ENCODE measurements at places on chromosomes 4 and X.

DNA sequence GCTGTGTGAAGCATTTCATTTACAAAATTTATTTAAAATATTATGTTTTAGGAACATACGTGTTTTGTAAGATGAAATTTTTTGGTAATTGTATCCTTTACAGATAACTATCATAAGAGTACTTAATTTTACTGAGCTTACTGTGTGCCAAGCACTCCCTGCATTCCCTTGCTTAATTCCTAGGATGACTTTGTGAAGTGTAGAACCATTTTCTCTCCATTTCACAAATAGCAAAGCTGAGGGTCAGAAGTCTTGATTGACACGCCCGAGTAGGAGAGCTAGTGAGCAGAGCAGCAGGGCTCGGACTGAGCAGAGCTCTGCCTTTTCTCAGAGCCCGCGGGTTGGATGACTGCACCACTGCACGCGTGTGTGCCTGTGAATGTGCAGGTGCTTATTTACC is 30.6 kb downstream of the PIGG start:
- no peak for DNase-seq

- no peak for DNase-seq
Observed at GRCh38 chr4:154160519-154161301, 330.9 kb downstream of the DCHS2 start.

DNA sequence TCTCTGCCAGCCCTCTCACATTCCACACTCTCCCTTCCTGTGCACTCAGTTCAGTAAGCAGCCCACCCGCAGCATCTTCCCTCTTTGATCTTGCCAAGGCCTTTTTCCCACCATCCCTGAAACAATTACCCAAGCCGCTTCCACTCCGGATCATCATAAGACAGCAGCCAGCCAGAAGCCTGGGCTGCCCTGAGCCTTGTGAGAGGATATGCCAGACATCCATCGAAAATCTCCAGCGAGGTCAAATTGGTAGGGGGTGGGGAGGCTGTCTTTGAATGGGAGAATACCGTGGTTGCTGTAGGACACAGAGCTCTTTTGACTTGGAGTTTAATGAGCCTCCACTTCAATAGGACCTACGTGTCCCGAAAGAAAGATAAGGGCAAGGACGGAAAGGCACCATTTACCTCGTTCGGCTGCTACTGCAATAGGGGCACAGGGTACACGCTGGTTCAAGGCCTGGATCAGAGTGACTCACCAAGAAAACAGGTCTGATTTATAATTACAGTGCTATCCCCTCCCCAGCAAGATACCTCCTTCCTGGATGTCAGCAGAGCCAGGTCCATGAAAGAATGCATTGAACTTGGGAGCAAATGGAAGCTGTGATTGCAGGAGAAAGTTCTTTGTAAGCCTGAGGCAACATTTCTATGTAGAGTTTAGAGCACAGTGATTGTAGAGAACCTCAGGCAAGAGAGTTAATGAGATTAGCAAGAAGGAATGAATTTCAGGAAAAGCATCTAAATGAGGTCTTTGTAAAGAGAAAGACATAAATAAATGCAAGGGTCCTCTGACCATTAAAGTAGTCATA is 39.5 kb downstream of the AMOT start:
- DNase-seq, result no peak

GRCh38 chr4:36872679-36873078 is 371.9 kb upstream of the NWD2 start:
- no peak for DNase-seq

GRCh38 chr4:38820329-38821061 is 15.9 kb upstream of the TLR1 start:
- no peak for DNase-seq

- no peak for DNase-seq
Observed at GRCh38 chrX:122219226-122219625, 964.9 kb upstream of the GRIA3 start.

- no peak for DNase-seq
Observed at GRCh38 chr4:82123934-82124333, 249.9 kb downstream of the HNRNPD start.

GRCh38 chr4:139889264-139889663 is 223.6 kb downstream of the MGST2 start:
- no peak for DNase-seq

- no peak for DNase-seq
Observed at GRCh38 chr4:84651499-84651898, 68.6 kb downstream of the CDS1 start.

DNA sequence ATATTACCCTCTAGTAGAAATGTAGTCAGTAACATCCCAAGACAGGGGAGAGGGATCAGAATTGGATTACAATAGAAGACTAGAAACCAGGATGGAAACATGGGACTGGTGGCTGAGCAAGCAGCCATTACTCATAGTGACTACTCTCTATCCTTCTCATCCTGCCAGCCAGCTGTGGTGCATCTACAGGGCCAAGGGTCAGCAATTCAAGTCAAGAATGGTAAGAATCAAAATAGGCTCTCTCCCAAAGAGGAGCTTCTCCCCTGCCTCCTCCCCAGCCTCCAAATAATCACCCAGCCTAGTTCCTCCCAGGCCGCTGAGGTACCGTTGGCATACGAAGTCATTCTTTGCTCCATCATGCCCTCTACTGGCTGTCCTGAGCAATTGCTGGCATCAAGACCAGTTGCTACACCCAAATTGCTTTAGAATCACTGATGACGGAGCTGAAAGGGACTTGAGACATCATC is 19.4 kb downstream of the AWAT2 start:
- no peak for DNase-seq

DNA sequence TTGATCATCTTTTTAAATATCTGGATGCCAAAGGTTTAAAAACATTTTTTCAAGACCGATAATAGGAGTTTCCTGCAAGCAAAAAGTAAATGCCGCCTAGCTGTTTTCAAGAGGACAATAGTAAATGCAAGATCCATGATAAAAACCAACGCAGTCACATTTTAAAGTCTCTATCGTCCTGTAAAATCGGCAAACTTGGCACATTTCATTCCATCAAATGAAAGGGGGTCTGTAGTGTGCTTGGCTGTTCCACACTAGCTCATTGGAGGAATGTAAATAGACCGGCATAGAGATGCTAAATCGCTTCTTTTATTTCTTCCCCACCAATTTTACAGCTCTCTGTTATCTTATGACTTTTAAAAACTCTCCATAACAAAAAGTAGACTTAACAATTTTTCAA is 202.2 kb downstream of the NLGN4X start:
- DNase-seq, result no peak

DNA sequence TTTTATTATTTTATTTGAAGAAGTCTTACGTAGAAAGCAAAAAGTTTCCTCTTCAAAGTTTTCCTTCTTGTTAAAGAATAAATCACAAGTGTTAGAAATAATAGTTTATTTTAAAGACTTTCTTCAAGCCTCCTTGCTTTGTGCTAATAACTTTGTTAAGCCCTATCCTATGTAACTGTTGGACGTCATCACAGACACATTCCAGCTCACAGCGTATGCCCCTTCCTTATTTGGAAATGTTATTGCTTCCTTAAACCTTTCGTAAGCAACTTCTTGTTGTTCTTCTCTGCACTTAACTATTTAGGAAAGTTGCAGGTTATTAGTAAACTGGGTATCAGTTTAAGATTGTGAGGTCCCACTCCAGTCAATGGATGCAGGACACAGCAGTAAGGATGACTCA is 7.6 kb upstream of the SRD5A3 start:
- DNase-seq, result no peak

GRCh38 chrX:41602816-41603345 is 85.9 kb upstream of the GPR34 start:
- no peak for DNase-seq

GRCh38 chr4:159422626-159423025 is 319.7 kb downstream of the RAPGEF2 start:
- DNase-seq, result no peak

GRCh38 chrX:10744007-10744406 is 123.6 kb upstream of the MID1 start:
- DNase-seq, result no peak

GRCh38 chr4:26267087-26267486 is 53.7 kb upstream of the RBPJ start:
- DNase-seq, result no peak

GRCh38 chr4:173827707-173828106 is 297.7 kb upstream of the HAND2 start:
- no peak for DNase-seq

GRCh38 chr4:61275241-61275640 is 75.1 kb downstream of the ADGRL3 start:
- no peak for DNase-seq

GRCh38 chr4:118743867-118744266 is 58.7 kb downstream of the METTL14 start:
- DNase-seq, result no peak

GRCh38 chr4:85724791-85725563 is 250.0 kb downstream of the ARHGAP24 start:
- no peak for DNase-seq

All from stimulated activated CD8-positive, alpha-beta memory T cell treated with anti-CD3 and anti-CD28 coated beads, Interleukin-2, amount 100 ng/mL, for 1 hour (primary cell).